Hair follicle dermal papilla cell (primary cell): ENCODE measurements at places on chromosomes 3 and 15. TPM values are rescaled to one million over a fixed set of nuclear protein-coding genes. Genes with fewer than 3 reads are reported as not detected.

GOLGA8T gene
- total RNA-seq = 0.16 TPM in 1 of 2 replicates, not detected in the other

SI gene
- total RNA-seq = not detected in 2 replicates

C3orf80 gene
- total RNA-seq = under 0.01 and 0.61 TPM in 2 replicates

TRIP4 gene
- 11.1 and 11.8 TPM in 2 replicates for total RNA-seq

LTK gene
- 0.12 and 0.32 TPM in 2 replicates for total RNA-seq

ISLR2 gene
- total RNA-seq = 0.73 TPM in 1 of 2 replicates, not detected in the other

MAGI1 gene
- 63.4 and 66.9 TPM in 2 replicates for total RNA-seq

CFAP100 gene
- total RNA-seq = not detected in 2 replicates

MUC13 gene
- not detected in 2 replicates for total RNA-seq

TUSC7 gene
- total RNA-seq = not detected in 2 replicates

DUOX2 gene
- under 0.01 and 0.12 TPM in 2 replicates for total RNA-seq

ANKRD63 gene
- not detected in 2 replicates for total RNA-seq

CLSTN2 gene
- 1.3 and 2.8 TPM in 2 replicates for total RNA-seq

FAM107A gene
- 0.32 and 0.85 TPM in 2 replicates for total RNA-seq
